NCI-H774 (cell line): ENCODE measurements at places on chromosomes 1 and 21.

- DNase-seq, result peak; percentile 37
Observed at GRCh38 chr1:66696771-66697170, 55.5 kb upstream of the DYNLT5 start.

DNA sequence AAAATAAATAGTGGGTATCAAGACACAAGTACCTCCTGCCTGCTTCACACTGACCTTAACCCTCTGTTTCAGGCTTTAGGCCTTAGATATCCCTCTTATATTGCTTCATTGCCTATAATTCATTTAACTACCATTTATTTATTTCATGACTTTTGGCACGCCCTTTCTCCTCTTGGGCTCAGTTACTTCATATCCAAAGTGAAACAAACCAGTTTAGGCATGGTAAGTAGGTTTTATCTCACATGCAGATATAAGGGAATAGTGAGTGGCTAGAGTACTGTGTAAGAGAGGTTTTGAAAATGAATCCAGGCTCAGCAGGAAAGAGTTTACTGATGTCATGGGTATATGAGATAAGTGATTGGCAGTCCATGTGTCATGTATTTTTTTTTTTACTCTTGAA is 69.8 kb upstream of the BEND5 start:
- no peak for DNase-seq

DNA sequence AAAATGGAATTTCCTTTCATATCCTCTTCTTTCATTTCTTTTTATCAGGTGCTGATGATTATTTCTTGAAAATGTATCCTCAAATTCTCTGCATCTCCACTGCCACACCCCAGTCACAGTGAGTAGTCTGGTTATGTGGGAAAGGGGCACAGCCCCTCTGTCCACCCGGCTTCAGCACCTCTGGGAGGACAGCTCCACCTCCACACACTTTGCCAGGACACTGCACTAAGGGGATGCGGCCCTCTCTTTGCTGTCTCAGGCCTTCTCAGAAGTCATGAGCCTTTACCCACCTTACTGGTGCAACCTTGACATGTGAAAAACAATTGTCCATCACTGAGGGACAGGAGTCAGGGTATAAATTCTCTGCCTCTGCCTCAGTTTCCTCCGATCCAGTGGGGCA is 433.1 kb downstream of the PCP4 start:
- no peak for DNase-seq

DNA sequence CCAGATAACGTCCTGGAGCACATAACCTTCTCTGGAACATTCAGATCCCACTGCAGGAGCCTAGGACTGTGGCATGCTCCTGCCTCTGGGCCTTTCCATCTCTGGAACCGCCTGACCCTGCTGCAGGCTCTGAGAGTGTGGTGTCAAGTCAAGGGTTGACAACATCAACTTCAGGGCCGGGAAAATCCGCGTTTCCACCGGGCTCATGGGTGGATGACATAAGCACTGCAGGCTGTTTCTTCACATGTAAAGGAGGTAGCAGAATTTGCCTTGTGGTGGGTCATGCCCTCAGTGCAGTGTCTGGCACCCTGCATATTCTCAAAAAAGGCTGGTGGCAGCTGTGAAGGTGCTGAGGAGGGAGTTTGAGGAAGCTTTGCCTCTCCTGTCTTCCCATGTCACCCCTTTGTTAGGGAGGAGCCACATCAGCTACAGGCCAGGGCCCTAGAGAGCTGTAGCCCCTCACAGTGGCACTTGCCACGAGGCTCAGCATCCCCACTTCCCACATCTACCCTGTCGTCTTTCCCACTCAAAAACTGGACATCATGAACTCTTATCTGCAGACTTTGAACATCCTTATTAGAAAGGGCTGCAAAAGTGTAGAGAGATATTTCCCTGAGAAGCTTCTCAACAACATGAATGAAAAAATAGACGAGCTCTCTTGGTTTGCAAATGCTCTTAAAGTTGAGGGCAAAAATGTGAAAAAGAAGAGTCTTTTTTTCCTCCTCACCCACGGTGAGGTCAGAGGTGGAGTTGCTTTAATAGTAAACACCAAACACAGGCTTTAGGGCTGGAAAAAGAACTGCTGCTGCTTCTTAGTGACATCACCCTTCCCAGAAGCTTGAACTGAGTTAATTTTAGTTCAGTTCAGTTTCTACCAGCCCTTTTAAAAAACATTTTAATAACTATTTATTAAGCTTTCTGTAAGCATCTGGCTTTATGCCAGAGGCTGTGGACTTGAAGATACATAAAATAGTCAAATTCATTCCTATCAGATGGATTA is 121.3 kb downstream of the HUNK start:
- DNase-seq, result no peak

DNA sequence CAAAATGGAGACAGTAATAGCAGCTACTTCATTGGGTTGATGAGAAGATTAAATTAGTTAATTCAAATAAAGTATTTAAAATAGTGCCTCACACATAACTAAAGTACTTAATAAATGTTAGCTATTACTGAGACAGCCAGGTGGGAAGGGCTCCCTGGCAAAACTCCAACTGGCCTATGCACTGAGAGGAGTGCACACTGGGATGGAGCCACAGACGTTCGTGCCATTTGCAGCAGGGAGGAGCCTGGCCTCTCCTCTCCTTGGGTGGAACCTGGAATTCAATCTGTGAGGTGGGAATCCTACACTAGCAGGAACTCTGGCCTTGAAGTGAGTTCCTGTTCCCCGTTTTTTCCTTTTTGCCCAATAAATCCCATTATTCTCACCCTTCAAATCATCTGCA is 28.1 kb downstream of the SLC5A9 start:
- peak; percentile 71 for DNase-seq

- no peak for DNase-seq
Observed at GRCh38 chr1:245062741-245063305, 92.0 kb upstream of the KIF26B start.

- no peak for DNase-seq
Observed at GRCh38 chr1:151984313-151984956, 9.2 kb downstream of the S100A10 start.

DNA sequence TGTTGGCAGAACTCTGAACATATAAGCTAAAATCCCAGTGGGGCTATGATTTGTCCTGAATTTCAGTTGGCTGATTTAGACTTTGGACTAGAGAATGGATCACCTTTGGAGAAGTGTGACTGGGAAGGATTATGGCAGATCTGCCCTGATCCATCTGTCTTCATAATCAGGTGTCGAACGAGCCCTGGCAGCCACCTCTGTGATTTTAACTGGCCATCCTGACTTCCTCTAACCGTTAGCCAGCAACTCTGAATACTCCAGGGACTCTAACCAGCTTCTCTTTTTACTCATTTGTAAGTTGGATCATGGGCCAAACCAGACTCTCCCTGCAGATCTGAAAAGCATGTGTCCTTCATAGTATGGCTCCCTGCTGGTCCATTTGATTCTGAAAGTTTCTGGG is 32.0 kb downstream of the ACTN2 start:
- no peak for DNase-seq

DNA sequence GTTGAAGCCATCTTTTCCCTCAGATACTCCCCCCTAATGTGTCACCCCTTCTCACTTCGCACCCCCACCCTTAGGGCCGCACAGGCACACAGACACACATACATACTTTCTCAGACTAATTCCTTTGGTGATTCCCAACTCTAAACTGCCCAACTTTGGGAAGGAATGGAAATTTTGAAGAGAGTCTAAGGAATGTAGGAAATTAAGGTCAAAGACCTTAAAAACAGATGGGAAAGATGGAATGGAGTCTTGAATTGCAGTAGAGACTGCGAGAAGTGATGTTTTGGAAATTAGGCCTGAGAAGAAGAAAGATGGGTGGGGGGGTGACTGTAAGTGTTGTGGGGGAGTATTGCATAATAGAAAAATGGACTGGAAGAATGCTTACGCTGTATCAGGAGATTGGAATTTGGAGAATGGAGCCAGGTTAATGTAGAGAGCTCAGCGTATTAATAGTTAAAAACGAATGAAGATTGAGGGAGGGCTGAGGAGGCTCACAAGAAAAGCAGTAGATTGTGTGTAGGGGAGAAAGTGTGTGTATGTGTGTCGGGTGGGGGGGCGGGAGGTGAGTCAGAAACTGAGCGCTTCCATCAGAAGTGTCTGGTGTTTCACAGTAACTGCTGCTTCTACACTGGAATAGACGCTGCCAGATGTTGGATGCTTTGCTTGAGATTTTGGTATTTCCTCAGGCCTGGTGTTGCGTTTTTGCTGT is 1.7 kb downstream of the PIP5K1A start:
- DNase-seq, result no peak

DNA sequence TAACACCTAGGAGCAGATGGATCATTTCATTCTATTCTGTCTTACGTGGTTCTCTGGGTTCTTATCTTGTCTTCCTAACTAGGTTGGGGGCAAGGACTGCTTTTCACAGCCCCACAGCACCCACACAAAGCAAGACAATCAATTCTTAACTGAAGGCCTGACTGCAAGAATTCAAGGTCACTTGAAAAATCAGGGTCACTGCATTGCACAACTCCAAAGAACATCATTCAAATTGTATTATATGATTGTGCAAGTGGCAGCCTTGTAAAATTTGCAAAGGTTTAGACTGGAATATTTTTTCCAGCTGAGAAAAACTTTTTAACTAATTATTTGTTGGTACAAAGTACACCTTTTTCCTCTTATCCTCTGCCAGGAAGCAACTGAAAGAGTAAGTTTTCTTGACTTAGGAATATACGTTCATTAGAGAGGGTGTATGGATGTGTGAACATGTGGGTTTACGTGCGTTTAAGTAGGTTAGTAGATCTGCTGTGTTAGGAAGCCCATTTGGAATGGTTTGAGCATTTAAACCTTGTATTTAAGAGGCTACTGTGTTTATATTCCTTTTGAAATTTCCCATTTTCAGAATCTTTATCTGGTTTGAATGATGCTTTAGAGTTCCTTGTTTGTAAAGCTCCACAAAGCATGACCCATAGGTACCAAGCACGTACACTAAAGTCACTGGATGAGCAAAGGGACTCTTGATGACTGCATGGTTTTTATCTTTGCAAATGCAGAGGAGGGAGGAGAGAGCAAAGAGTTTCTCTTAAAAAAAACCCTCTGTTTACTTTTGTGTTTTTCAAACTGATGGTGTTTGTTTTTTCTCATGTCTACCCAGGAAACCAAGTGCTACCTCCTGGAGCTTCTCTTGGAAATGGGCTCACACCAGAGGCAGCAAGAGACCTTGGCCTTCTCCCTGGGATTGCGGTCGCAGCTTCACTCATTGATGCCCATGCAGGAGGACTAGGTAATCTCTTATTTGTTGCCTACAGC is 214.9 kb downstream of the FGGY start:
- no peak for DNase-seq

DNA sequence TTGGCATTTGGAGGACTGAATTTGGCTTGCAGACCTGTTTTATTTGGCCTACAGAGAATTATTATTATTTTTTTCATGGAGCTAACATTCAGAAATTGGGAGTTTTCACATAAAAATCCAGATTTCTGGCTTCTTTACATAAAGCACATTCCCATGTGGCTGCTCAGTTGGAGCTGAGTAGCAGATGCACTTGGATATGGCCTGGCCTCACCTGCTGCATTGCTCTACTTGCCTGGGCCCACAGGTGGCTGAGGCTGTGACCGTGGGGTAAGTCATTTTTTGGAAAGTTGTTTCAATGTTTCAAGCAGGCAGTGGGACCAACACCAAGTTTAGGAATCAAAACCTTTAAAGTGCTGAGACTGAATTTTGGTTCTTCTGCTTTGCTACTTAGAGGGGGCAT is 56.7 kb downstream of the GADD45A start:
- DNase-seq, result no peak

DNA sequence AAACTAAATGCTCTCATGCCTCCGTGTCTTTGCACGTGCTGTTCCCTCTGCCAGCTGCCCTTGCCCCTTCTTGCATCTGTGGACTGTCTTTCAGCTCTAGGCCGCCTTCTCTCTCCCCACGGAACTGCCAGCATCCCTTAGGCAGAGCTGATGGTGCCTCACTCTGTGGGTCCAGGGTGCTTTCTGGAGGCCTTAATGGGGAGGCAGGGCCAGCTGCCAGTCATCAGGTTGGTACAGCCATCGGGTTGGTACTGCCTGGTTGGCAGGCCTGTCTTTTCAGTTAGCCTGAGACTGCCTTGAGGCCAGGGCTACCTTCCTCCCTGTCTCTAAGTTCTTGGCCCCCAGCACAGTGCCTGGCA is 61.4 kb upstream of the TARBP1 start:
- no peak for DNase-seq

DNA sequence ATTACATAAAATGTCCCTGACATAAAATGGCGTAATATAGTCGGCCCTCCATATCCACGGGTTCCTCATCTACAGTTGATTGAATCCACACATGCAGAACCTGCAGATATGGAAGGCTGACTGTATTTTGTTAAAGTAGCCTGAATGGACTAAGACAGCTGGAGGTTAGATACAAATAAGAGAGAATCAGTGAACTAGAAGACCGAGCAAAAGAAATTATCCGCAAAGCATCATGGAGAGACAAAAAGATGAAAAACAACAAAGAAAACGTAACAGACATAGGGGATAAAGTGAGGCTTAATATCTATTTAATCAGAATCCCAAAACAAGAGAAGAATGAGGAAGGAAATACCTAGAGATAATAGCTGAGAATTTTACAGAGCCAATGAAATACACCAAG is 20.3 kb downstream of the LTN1 start:
- DNase-seq, result no peak

- no peak for DNase-seq
Observed at GRCh38 chr1:66364578-66365391, 169.2 kb upstream of the SGIP1 start.

GRCh38 chr1:116983678-116984077 is 17.9 kb upstream of the CD101 start:
- DNase-seq, result no peak

DNA sequence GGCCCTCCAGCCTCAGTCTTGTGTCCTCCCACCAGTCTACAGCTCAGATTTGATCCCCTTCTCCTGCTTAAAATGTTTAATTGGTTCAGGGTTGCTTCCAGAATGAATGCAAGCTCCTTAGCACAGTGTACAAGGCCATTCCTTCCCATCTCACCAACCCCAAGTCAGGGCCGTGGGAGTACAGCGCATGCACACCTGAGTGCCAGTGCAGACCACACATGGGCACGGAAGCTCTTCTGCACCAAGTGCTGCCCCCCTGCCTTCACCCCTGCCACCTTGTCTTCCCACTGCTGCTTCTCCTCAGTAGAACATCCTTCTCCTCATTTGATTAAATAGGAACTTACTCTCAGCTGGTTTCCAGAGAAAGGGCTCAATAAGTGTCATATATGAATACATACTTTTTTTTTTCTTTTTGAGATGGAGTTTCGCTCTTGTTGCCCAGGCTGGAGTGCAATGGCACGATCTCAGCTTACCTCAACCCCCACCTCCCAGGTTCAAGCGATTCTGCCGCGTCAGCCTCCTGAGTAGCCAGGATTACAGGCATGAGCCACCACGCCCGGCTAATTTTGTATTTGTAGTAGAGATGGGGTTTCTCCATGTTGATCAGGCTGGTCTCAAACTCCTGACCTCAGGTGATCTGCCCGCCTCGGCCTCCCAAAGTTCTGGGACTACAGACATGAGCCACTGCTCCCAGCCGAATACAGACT is 9.3 kb downstream of the PMF1 start:
- DNase-seq, result no peak

- DNase-seq, result no peak
Observed at GRCh38 chr1:223429821-223430220, 36.6 kb downstream of the CCDC185 start.

DNA sequence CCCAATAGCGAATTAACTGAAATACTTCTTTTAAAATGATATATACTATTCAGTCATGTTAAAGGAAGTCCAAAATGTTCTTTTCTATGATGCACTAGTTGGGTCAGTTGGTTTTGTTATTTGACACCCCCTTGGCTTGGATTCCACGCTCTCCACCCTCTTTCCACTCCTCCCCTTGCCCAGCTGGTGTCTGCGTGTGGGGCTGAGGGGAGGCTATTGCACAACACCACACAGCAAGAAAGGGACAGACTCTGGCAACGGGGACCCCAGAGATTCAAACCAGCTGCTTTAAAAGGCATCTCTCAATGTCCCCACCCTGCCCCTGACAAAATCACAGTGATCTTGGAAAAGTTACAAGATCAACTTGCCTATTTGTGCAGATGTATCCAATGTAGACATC is 394.3 kb downstream of the TGFB2 start:
- no peak for DNase-seq
